ENCODE measurements at places on chromosomes 3 and 15.

DNA sequence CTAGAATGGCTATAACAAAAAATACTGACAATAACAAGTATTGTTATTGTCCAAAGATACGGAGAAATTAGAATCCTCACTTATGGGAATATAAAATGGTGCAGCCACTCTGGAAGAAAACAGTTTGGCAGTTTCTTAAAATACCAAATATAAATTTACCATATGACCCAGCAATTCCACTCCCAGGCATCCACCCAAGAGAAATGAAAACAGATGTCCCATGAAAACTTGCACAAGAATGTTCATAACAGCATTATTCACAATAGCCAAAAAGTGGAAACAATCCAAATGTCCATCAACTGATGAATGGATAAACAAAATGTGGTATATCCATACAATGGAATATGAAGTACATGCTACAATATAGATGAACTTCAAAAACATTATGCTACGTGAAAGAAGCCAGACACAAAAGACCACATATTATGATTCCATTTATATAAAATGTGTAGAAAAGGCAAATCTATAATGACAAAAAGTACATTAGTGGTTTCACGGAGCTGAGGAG, 9.4 kb downstream of the AAGAB start:
- DNase-seq: no peak

DNA sequence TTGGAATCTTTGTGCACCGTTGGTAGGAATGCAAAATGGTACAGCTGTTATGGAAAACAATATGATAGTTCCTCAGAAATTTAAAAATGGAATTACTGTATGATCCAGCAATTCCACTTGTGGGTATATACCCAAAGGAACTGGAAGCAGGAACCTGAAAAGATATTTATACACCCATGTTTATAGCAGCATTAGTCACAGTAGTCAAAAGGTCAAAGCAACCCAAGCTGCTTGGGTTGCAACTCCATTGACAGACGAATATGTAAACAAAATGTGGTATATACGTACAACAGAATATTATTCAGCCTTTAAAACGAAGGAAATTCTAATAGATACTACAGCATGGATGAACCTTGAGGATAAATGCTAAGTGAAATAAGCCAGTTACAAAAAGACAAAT, 35.0 kb upstream of the CAPN3 start:
- DNase-seq: no peak

DNA sequence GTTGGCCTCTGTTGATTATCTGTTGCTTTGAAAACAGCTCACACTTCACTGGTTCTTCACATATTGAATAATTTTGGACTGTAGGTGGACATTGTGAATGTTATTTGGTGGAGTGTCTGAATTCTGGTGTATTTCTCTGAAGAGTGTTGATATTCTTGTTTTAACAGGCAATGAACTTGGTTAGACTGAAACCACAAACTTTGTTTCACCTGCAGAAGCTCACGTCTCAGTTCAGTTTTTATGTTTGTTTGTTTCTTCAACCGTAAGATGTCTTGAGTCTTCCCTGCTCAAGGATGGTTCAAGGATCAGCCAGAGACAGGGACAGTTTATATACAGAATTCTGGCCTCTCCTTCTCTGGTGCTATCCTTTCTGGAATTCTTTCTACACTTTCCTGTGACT, 43.6 kb downstream of the C3orf20 start:
- no peak for DNase-seq

- DNase-seq: no peak
Measured at GRCh38 chr3:165643425-165643824, 193.8 kb downstream of the BCHE start.

GRCh38 chr3:139427283-139428060, 38.0 kb upstream of the COPB2 start:
- no peak for DNase-seq

- no peak for DNase-seq
Measured at GRCh38 chr15:74128785-74129585, 1.4 kb upstream of the ISLR2 start.

DNA sequence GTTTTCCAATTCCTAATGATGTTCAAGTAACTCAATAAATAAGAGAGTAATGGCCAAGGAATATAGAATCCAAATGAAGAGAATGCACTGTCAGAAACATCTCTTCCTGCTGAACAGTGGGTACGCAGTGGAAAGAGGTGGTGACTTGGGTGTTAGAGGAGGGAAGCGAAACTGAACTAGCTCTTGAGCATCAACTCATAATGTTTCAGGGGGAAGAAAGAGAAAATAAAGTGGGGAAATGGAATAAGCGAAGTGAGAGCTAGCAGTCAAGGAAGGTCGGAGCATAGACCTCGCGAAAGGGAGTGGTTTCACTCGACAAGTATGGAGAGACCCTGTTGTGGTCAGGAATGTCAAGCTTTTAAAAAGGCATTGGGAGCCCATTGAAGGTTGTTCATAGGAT, 309.5 kb downstream of the GAP43 start:
- no peak for DNase-seq

DNA sequence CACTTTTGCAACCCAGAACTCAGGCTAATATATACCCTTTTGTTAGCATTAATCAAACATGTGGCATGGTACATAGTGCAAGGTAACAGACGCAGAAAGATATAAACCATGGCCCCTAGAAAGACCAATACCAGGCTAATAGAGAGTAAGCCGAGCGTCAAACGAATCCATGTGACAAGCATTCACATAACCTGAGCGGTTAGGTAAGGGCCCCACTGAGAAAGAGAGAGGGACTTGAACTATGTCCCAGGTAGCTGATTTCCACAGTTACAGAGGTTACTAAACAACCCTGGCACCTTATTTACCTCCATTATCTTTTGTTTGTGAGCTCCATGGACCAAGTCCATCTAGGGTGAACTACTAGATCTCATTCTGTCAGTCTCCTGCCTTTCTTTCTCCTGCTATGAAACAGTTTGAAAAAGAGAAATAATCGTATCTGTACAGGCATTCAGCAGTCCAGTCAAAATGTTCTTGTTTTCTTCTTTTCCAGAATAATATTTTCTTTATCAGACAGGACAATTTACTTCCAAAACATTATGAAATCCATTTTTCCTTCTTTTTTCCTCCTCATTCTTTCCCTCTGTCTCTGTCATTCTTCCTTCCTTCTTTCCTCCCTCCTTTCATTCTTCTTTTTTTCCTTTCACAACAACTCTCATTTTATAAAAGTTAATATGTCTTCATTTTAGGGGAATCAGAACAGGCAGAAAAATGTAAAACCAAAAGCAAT, 30.5 kb upstream of the TNFSF10 start:
- DNase-seq: no peak

DNA sequence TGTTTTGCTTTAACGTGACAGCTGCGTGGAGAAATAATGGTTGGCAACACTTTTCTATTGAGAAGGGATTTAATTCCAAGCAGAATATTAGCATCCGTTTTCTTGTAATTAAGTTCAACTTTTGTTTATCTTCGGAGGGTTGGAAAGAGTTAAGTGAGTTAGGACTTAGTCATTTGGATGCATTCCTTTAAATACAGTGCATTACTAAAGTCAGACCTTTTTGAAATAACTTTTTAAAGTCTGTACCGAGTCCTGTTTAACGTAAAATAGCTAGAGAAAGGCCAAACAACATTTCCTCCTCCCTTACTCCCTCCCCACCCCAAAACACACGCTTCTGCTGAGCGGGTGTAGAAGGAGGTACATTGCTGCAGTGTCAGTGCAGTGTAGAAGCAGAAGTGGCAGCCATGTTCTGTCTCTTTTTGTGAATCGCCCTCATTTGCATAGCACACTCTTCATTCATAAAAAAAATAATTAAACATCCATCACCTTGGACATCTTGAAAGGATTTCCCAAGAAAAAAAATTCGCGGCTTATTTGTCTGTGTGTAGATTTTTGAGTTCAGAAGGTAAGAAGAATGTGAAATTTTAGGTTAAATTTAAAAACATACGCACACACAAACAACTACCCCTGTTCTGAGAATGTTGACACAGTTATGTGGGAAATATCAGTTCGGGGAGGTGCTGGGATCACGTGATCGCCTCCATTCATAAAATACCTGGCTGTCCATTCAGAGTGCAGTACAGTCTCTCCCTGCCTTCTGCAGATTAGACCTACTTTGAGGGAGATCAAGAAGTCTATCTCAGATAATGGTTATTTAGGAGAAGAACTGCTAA, 1.6 kb downstream of the SPRED1 start:
- DNase-seq: no peak

DNA sequence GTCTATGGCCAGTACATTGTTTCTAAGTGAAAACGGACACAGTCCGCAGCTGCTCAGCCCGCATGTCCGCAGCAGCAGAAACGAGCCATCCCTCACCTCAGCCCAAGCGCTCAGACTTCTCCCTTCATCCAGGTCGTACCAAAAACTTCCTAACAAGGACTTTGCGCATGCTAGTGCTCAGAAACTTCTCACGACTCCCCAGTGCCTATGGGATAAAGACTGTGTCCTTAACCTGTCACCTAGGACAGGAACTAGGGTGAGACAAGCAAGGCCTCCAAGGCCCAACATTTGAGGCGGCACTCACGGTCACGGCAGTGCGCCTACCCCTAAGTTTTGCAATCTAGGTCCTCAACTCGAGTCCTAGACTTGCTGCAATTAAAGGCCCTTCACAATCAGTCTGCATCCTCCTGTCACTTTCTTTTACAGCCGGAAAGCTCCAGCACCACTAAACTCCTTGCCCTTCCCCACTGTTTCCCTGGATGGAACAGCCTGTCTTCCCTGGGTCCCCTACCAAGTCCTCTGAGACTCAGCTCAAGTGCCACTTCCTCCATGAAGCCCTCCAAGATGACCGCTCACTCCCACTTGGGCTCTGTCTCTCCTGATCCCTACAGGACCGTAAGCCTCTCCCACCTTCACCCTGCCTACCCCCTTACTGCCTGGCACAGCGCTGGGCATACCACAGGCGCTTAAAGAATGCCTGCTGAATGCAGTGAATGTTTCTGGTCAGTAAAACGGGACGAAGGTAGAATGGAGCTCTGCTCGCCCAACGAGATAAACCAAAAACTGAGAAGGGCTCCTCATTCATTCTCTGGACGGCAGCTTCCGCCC, 1.2 kb downstream of the CLN6 start:
- no peak for DNase-seq

DNA sequence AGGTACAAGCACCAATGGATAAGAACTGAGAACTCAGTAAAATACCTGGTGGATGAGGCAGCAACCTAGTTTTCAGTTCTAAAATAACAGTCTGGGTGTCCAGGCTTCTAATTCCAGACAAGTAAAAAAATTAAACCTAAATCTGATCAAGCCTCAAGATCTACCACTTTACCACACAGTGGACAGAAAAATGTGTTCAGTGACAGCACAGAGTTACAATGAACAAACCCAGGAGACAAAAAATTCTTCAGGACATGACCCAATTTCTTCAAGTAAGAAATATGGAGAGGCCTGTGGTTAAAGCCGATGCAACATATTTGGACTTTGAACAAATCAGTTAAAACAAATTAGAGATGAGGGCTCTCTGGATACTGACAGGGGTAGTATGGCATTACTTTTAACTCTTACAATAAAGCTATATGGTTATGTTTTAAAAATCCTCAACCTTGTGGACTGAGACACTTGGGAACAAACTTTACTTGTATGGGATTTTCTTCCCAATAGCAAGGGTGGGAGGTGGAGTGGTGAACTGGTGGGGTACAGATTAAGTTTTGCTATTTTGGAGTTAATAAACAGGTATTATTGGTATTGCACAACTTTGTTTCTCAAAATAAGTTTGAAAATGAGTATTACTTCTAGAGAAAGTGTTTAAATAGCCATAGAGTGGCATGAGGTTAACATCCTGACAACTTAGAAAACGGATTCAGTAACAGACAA, 14.2 kb downstream of the CCNL1 start:
- DNase-seq: no peak

DNA sequence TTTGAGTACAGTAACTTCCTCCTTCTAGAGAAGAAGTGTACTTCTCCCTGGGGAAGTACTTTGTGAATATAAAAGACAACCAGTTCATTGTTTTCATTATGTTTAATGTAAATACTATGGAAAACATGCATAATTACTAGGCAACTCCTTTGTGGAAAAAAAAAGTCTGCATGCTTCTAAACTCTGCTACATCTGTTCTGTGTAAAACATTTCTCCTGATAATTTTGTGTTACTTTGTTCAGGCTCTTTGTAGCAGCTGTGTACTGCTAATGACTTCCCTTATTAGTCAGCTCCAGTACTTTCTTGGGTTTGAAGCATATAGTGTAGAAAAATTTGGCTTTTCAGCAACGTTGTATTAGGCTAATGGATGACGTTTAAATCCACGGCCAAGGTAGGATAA, 111.6 kb downstream of the FEZF2 start:
- DNase-seq: no peak

GRCh38 chr3:161800985-161801559, 304.5 kb downstream of the OTOL1 start:
- no peak for DNase-seq

GRCh38 chr15:65791335-65792137, 557 bp downstream of the DENND4A start:
- DNase-seq: no peak

DNA sequence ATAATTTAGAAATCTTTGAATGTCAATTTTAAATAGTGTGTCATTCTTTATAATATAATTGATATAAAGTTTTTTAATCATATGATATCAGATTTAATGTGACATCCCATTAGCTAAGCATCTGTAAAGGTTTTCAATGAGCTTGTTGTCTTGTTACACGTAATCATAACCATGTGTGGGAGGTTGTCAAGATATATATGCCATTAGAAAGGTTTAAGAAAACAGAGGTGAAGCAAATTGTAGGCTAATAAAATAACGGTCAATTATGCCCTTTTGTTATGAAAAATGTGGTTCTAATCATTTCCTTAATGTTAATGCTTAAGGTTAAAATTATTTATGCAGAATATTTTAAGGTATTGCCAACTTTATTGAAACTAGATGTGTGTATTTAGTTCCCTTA, 56.3 kb downstream of the RSRC1 start:
- no peak for DNase-seq

- DNase-seq: no peak
Measured at GRCh38 chr3:185361920-185362319, 1.0 kb upstream of the MAP3K13 start.

- no peak for DNase-seq
Measured at GRCh38 chr15:71261418-71261817, 146.1 kb downstream of the THSD4 start.

- no peak for DNase-seq
Measured at GRCh38 chr15:67771189-67771800, 54.0 kb upstream of the SKOR1 start.

- DNase-seq: no peak
Measured at GRCh38 chr15:40333922-40334492, 6.7 kb downstream of the CCDC9B start.
